A549 treated with Hydrocortisone at 1 μM for 4 hours (cell line): ENCODE measurements at places on chromosomes 5 and 9. TPM values are rescaled to one million over a fixed set of nuclear protein-coding genes. Genes with fewer than 3 reads are reported as not detected.

The TMEM252 gene
- total RNA-seq: not detected in 5 replicates

The ZBTB34 gene
- 3.1 to 4.3 TPM (median 3.7 TPM) in 5 replicates for total RNA-seq

The NUDT2 gene
- 23.2 to 24.9 TPM (median 23.5 TPM) in 5 replicates for total RNA-seq

The BASP1 gene
- total RNA-seq: 189 to 240 TPM (median 221 TPM) in 5 replicates

The PLCXD3 gene
- total RNA-seq: 0.07 to 0.28 TPM (median 0.17 TPM) in 5 replicates

The SLU7 gene
- 36.2 to 67.7 TPM (median 43.2 TPM) in 5 replicates for total RNA-seq

The WWC1 gene
- 72.4 to 90.2 TPM (median 85.7 TPM) in 5 replicates for total RNA-seq

The BAG1 gene
- total RNA-seq: 112 to 132 TPM (median 127 TPM) in 5 replicates

The FAM200C gene
- 1.6 to 2.1 TPM (median 1.7 TPM) in 5 replicates for total RNA-seq

The PPP2CA gene
- 215 to 280 TPM (median 271 TPM) in 5 replicates for total RNA-seq

The PHYHD1 gene
- 0.22 to 0.27 TPM (median 0.24 TPM) in 4 of 5 replicates, not detected in the other for total RNA-seq

The SLC25A2 gene
- total RNA-seq: not detected in 5 replicates

The NIPAL4 gene
- total RNA-seq: 9.7 to 14.3 TPM (median 11.1 TPM) in 5 replicates

The FIBCD1 gene
- 12.1 to 19.5 TPM (median 16.7 TPM) in 5 replicates for total RNA-seq

The CTSV gene
- total RNA-seq: 12.9 to 15.2 TPM (median 14.4 TPM) in 5 replicates

The AK1 gene
- 44.0 to 77.7 TPM (median 73.1 TPM) in 5 replicates for total RNA-seq

The SLC22A4 gene
- 4.9 to 6.4 TPM (median 6.0 TPM) in 5 replicates for total RNA-seq

The LCN10 gene
- not detected in 5 replicates for total RNA-seq

The GNAQ gene
- total RNA-seq: 11.9 to 20.0 TPM (median 16.5 TPM) in 5 replicates

The KCNN2 gene
- total RNA-seq: 0.06 to 0.16 TPM (median 0.07 TPM) in 4 of 5 replicates, not detected in the other

The HMMR gene
- 20.9 to 30.6 TPM (median 25.4 TPM) in 5 replicates for total RNA-seq
